ENCODE measurements at places on chromosomes 12 and 14.

- no peak for DNase-seq
Observed at GRCh38 chr12:67151886-67152285, 117.3 kb upstream of the CAND1 start.

DNA sequence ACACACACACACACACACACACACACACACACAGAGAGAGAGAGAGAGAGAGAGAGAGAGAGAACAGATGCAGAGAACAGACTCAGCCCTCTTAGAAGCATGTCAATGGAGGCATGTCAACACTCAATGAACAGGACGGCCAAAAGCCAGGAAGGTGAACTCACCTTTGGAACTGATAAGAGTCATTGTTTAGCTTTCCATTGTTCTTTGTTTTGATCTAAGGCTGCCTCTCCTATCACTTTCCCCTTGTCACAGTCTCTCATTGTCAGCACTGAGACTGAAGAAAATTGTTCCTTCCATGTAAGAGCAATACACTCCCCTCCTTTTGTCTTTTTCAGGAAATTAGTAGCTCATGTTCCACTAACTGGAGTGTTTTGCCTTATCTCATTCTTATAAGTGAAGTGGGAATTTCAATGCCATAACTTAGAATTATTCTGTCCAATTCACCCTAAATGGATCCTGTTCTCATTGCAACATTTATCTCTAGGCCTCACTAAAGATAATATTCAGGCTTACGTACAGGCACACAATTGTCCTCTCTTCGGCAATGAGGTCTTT is 218.0 kb downstream of the DUSP6 start:
- DNase-seq = no peak

DNA sequence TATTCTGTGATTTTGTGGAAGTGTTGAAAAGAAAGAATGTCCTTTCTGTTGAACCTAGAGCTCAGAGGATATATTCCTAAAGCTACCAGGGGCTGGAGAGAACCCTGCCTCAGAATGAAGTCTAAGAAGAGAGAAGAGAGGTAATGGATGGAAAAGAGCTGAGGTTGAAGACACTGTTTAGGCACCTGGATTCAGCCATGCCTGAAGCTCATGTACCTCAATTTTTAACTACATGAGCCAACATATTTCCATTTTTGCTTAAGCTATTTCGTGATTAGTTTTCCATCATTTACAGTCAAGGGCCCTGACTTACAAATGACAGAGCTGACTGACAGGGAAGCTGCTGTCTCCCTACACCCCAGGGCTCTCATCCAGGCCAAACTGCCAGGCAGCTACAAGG is 10.7 kb downstream of the CAMKK2 start:
- no peak for DNase-seq

- no peak for DNase-seq
Observed at GRCh38 chr14:79074510-79074909, 904.3 kb downstream of the NRXN3 start.

DNA sequence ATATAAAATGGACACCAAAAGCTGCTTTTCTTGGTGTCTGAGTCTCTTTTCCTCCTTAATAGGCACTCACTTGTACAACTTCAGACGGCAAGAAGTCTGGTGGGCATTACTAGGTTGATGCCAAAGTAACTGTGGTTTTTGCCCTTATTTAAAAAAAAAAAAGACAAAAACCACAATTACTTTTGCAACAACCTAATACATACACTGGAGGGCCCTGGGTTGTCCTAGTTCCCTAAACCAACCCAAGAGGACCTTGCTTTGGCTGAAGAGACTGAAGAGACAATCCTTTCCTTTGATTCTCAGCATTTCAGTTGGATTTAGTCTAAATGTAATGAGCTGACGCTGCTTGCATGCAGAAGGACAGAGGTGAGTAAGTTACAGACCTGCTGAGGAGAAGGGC is 16.2 kb upstream of the PLEKHG3 start:
- no peak for DNase-seq

- no peak for DNase-seq
Observed at GRCh38 chr14:53148671-53149070, 4.5 kb downstream of the DDHD1 start.

- DNase-seq = no peak
Observed at GRCh38 chr12:79033788-79034187, 169.2 kb downstream of the SYT1 start.

- DNase-seq = no peak
Observed at GRCh38 chr14:68969278-68970033, 9.6 kb downstream of the ACTN1 start.

DNA sequence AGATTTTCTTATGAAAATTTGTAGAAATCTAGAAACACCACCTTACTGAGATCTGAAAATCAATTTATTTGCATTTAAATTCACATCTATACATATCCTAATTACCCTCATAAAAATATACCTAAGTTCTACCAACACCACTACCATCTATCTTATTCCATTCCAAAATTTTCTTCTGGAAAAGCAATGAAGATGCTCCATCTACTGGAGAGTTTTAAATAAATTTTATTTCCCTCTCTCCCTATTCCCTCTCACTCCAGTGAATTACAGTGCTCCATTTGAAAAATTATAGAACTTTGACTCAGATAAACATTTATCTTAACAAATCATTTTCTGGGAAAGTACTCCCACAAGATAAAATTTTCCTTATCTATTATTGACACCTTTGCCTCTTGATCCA is 2.3 kb upstream of the C14orf39 start:
- no peak for DNase-seq

DNA sequence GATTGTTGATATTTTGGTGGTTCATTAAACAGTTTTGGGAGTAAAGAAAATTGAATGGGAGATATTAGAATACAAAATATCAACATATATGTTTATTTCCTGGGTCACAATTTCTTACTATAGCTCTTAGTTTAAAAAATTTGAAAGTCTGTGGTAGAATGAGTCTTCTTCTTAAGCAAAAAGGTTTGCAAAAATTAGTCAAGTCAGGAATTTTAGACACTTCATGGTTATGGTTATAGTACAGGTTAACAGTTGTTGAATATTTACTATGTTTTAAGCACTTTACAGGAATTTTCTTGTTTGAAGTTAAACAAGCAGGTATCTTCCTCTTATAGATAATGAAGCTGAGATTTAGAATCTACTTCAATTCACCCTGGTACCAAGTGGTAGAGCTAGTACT is 56.8 kb downstream of the USP15 start:
- no peak for DNase-seq

- no peak for DNase-seq
Observed at GRCh38 chr12:48686615-48687334, 4.7 kb upstream of the KANSL2 start.

DNA sequence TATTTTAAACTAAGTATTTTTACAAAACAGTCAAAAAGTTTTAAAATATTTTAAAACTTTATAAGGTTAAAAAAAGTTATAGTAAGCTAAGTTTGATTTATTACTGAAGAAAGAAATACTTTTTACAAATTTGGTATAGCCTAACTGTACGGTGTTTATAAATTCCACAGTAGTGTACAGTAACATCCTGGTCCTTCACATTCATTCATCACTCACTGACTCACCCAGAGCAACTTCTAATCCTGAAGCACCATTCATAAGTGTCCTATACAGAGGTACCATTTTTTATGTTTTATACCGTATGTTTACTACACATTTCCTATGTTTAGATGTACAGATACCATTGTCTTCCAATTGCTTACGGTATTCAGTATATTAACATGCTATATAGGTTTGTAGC is 170.0 kb downstream of the KLHL28 start:
- no peak for DNase-seq

Data from OCI-LY7 (cell line).